Nasal cavity respiratory epithelium epithelial cell of viscerocranial mucosa (primary cell): ENCODE measurements at places on chromosomes 2 and 18. TPM values are rescaled to one million over a fixed set of nuclear protein-coding genes. Genes with fewer than 3 reads are reported as not detected.

The RAD51AP2 gene
- total RNA-seq: 0.34 and 0.57 TPM in 2 replicates

The PPP1R1C gene
- total RNA-seq: 0.68 and 1.2 TPM in 2 replicates

The NETO1 gene
- not detected in 2 replicates for total RNA-seq

The AFF3 gene
- total RNA-seq: under 0.01 TPM in 1 of 2 replicates, not detected in the other

The SLC8A1 gene
- total RNA-seq: 4.4 and 7.2 TPM in 2 replicates

The DYSF gene
- total RNA-seq: 0.68 and 16.2 TPM in 2 replicates

The STPG4 gene
- under 0.01 and 0.07 TPM in 2 replicates for total RNA-seq

The KIF5C gene
- under 0.01 TPM in 2 replicates for total RNA-seq

The RAX gene
- not detected in 2 replicates for total RNA-seq

The LYPD1 gene
- total RNA-seq: 0.14 TPM in 1 of 2 replicates, not detected in the other

The TMEM163 gene
- total RNA-seq: not detected in 2 replicates
